Activated B cell treated with CpG ODN at 0.5 μM for 24 hours (primary cell): ENCODE measurements at places on chromosomes 3 and 15.

- no peaks in the 10 kb centered on the region for H3K4me1 ChIP-seq
- H3K4me3 ChIP-seq, result no peak overlapping the region
- no peaks in the 10 kb centered on the region for H3K27me3 ChIP-seq
- no peak overlapping the region for H3K27ac ChIP-seq
- peaks cover 80% of the 10 kb centered on the region for H3K36me3 ChIP-seq
Observed at GRCh38 chr15:72344602-72345001, 24.6 kb upstream of the CELF6 start.

DNA sequence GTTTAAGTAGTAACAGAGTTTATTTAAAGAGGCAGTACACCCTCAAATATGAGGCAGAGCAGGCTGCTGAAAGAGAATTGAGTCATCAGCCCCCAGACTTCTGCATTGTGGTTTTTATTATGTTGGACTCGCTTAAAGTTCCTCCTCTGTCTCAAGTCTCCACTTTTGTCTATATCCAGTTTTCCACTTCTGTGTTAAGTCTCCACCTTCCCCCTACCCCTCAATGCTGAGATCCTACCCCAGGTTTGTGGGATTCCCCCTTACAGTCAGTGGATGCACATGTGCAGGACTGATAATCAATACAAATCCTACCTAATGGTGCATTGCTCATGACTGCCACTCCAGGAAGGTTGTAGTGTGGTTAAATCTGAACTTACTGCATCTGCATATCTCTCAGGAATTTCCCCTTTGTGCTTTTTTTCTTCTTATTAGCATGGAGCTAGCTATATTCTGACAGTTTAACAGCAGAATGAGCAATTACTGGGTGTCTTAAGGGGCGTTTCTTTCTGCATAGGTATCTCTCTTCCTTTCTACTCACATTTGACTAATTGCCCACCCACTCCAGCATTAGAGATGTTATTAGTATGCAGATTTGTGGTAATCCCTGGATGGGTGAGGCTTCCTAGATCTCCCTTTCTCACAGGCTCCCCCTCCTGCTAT, 11.9 kb upstream of the CD200R1L start:
- H3K36me3 ChIP-seq, result no peaks in the 10 kb centered on the region
- peak overlapping the region; percentile 69 for H3K4me3 ChIP-seq
- no peaks in the 10 kb centered on the region for H3K27me3 ChIP-seq
- H3K27ac ChIP-seq, result peak overlapping the region; percentile 89
- DNase-seq, result peak; percentile 32

DNA sequence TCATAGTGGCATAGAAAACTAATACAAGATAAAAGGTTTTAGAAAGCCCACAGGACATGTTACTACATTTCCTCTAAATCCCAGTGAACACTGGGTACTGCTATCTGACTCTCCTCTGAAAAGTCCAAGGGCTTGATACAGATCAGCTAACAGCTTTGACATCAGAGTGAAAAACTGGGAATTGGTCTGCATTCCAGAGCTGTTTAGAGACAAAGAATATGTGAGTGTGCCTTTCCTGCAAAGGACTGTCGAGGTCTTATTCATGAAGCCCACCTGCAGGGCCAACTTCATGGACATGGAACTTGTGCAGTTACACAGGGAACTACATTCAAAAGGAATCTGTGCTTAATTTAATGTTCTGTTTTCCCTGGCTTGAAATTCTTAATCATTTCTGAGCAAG, 5.2 kb upstream of the TMCO5A start:
- no peak for DNase-seq
- H3K27ac ChIP-seq, result no peak overlapping the region
- no peak overlapping the region for H3K4me3 ChIP-seq
- peaks cover 6% of the 10 kb centered on the region for H3K27me3 ChIP-seq
- H3K36me3 ChIP-seq, result no peaks in the 10 kb centered on the region

- H3K27me3 ChIP-seq, result peaks cover 25% of the 10 kb centered on the region
- no peak for DNase-seq
- no peak overlapping the region for H3K4me3 ChIP-seq
- no peaks in the 10 kb centered on the region for H3K36me3 ChIP-seq
Observed at GRCh38 chr15:74370471-74370870, 3.0 kb upstream of the CYP11A1 start.

DNA sequence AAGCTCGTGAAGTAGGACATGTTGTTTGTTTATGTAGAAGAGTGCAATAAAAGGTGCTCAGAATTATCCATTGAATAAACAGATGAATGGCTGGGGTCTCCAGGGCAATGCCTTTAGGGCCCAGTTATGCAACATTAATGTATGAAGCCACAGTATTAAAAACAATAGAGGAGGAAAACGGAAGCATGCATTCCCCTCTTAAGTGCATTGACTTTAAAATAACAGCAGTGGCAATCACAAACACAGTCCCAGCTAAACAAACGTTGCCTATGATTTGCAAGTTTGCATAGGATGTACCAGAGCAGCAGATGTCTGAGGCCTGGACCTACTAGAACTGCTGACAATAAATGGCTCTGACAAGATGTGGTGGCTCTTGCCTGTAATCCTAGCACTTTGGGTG, 60.6 kb upstream of the GCNT3 start:
- no peak overlapping the region for H3K27ac ChIP-seq
- H3K4me3 ChIP-seq, result no peak overlapping the region
- no peaks in the 10 kb centered on the region for H3K27me3 ChIP-seq
- DNase-seq, result no peak

GRCh38 chr3:175432376-175433025, 573.4 kb downstream of the NAALADL2 start:
- H3K36me3 ChIP-seq, result no peaks in the 10 kb centered on the region
- H3K4me1 ChIP-seq, result no peaks in the 10 kb centered on the region
- no peak overlapping the region for H3K27ac ChIP-seq
- no peaks in the 10 kb centered on the region for H3K27me3 ChIP-seq
- DNase-seq, result no peak

GRCh38 chr15:63483521-63484371, 20.6 kb upstream of the USP3 start:
- H3K4me3 ChIP-seq, result peak overlapping the region; percentile 56
- no peaks in the 10 kb centered on the region for H3K27me3 ChIP-seq
- peak overlapping the region; percentile 81 for H3K27ac ChIP-seq
- H3K4me1 ChIP-seq, result peaks cover 92% of the 10 kb centered on the region

DNA sequence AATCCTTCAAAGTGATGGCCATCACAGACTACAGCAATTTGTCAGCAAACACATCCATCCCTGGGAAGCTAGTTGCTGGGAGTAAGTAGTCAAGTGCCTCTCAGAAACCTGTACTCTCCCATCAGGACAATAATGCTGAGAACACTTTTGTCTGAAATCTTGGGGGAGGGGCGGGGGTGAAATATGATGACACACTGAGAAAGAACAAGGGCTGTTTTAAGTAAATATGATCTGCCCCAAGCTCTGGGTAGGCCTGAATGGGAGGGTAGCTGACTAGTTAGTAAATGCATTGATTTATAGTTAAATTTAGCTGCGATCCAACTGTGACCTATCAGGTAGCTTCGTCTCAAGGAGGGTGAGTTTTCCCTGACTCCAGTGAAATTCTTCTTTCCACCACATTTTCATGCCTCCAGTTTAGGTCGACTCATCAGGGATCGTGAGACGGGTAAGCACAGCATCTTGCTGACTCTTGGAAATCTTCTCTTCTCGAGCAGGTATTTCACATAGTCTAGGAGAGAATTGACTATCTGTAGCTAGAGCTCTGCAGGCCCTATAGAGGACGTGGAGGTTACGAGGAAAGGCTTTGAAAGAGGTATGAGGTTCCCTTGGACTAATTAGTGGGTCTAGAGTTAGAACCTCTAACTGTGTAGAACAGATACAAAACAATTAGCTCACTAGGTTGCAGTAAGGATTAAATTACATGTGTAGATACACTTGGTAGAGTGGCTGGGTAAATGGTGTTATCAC, 213.4 kb upstream of the SLC2A2 start:
- H3K4me1 ChIP-seq, result no peaks in the 10 kb centered on the region
- no peak overlapping the region for H3K27ac ChIP-seq

DNA sequence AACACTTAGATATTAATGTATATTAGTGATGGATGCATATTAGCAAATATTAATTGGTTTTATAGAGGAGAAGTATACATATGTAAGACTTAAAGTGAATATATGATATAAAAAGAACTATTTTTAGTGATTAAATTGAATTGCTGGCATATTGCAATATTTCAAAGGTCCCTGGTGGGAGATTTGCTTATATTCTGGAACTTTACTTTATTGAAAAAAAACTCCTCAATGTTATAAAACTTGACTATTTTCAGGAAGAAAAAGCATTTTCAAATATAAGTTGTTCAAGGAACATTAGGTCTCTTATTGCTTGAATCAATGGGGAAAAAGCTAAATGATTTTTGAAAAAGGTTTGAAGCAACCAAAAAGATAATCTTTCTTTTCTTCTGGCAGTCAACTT, 21.4 kb upstream of the OTOL1 start:
- DNase-seq, result no peak
- no peaks in the 10 kb centered on the region for H3K4me1 ChIP-seq
- H3K36me3 ChIP-seq, result no peaks in the 10 kb centered on the region
- H3K27ac ChIP-seq, result no peak overlapping the region

GRCh38 chr3:122305818-122306621, 19.0 kb upstream of the CSTA start:
- no peaks in the 10 kb centered on the region for H3K27me3 ChIP-seq
- no peak overlapping the region for H3K27ac ChIP-seq
- peaks cover under 1% of the 10 kb centered on the region for H3K4me1 ChIP-seq
